ENCODE measurements at places on chromosomes 3 and 15.

GRCh38 chr3:20701641-20702040 is 515.6 kb upstream of the SGO1 start:
- no peak for DNase-seq

- DNase-seq: no peak
These were observed 443.3 kb downstream of the MAGI1 start for GRCh38 chr3:65595222-65596028.

DNA sequence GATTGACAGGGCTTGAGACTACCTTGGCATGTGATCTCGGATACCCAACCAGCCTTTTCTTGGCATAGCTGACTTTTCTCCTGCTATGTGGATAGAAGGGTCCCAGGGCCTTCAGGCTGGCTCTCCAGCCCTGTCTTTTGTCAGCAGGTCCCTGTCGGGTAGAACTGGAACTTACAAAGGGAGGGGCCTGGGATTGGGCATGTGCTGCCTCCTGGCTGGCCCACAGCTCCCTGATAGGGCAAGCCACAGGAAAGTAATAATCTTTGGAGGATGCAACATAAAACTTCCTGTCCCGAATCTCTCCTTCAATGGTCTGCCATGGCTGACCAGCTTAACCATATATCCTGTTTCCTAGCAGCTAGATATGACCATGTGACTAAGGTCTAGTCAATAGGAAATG is 89.1 kb downstream of the ABHD5 start:
- DNase-seq: no peak

GRCh38 chr15:70586241-70586640 is 177.1 kb downstream of the UACA start:
- no peak for DNase-seq

DNA sequence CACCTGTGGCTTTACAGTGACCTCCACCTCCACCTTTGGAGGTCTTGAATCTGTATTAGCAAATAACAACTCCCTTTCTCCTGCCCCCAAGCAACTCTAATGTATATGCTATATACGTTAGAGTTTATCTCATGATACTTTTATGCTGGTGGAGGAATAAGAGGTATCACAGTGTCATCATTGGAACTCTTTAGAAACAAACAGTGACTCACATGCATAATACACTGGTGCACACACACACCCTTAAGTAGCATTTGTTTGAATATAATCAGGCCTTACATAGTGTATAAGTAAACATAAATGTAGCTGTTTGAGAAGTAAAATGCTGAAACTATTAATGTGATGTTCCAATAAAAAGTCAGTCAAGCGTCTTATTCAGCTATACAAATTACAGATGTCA is 280.2 kb upstream of the C2CD4B start:
- no peak for DNase-seq

GRCh38 chr15:28264166-28264565 is 57.8 kb downstream of the HERC2 start:
- no peak for DNase-seq

DNA sequence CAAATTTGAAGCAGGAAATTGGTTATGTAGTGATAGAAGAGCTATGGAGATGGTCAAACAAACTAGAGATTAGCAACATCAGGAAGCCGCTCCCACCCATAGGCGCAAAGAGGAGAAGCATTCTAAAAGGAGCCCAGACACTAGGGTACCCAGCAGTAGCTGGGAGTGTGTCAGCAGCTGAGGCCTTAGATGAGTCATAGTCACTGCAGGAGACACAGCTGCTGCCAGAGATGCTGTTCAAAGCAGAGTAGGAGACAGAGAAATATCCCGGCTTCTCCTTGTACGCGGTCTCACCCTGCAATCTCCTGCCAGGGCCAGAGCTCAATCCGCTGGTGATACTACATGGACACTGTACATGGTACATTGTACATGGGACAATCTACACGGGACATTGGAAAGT is 61.9 kb downstream of the VGLL3 start:
- DNase-seq: no peak

DNA sequence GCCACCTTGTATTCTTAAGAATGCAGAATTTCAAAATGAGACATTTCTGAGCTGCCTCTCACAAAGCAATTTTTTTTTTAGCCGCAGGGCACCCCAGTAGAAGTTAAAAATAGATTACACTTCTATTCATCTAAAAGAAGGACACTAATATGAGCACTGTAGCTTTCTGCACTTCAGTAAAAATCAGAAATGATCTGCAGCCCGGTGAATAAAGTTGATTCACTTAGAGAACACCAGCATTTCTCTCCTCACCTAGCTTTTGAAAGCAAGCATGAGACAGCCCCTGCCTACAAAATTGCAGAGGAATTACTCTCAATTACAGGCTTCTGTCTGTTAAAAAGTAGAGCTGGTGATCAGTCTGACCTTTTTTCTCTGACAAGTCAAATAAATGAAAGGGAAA is 1062.4 kb downstream of the FHIT start:
- no peak for DNase-seq

GRCh38 chr3:37204314-37204713 is 29.9 kb upstream of the LRRFIP2 start:
- no peak for DNase-seq

- DNase-seq: peak; percentile 4
These were observed 60.2 kb downstream of the PLXNA1 start for GRCh38 chr3:127043041-127043641.

DNA sequence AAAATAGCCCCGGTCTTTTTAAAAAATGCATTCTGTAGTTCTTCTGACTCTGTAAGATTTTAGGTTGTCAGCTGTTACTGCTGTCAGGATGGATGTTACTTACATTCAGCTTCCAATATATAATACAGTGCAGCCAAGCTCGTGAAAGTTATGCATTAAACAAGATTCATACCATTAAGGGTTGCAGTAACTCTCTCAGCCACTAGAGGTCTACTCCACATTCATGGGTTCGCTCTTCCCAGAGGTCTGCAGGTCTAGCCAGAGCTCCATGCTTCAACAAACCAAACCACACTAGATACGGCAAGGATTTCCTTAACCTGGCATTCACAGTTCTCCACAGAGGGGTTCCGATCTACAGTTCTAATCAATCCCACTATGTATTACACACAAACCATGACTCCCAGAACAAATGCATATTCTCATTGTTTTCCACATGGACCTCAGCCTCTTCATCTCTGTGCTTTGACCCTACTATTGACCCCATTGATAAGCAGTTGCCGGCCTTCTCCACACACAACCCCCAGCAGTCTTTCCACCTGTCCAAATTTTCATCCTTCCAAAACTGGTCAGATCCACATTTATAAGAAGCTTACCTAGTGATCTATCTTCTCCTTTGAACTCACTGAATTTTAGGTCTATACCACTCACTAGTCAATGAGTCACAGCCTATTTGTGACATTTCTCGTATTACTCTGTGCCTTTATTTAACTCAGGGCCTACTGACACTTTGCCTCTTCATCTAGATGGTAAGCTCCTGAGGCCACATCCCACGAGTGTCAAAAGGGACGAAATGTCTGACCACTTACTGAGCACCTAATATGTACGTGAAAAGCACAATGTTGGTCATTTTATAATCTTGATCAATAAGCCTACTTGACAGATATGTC is 33.7 kb downstream of the RORA start:
- DNase-seq: no peak

- DNase-seq: no peak
These were observed 60.5 kb upstream of the LRTM1 start for GRCh38 chr3:54988302-54988837.

GRCh38 chr3:172102883-172103310 is 63.5 kb downstream of the FNDC3B start:
- DNase-seq: no peak

DNA sequence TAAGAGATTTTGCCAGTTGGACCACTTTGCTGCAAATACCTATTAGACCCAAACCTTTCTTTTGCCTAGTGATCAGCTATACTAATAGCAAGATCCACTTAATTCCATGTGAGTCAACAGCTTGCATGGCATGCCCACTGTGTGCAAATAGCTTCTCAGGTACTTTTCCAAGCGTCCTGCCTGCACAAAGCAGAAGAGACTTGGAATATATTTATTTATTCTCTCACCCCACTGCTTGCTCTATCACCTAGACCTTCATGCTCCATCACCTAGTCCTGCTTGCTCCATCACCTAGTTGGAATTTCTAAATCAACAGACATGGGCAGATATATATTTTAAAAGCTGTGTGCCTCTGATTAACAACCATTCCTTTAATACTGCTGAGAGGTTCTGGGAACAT is 47.6 kb downstream of the MBNL1 start:
- no peak for DNase-seq

DNA sequence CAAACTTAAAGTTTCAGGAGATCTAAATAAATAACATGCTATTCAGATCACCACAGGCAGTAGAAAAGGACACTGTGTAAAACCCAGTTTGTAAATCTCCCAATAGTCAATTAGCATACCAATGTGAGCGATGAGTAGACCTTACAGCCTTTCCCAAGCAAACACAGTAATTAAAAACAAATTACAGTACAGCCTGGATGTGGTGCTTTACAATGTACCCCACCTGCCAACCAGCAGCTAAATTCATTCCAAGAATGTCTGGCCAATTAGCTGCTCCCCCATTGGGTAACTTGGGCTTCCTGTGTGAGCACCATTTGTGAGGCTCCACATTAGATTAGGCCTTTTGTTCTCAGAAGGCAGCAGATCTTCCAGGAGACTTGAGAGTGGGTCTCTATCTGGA is 635.0 kb downstream of the TBL1XR1 start:
- DNase-seq: no peak

DNA sequence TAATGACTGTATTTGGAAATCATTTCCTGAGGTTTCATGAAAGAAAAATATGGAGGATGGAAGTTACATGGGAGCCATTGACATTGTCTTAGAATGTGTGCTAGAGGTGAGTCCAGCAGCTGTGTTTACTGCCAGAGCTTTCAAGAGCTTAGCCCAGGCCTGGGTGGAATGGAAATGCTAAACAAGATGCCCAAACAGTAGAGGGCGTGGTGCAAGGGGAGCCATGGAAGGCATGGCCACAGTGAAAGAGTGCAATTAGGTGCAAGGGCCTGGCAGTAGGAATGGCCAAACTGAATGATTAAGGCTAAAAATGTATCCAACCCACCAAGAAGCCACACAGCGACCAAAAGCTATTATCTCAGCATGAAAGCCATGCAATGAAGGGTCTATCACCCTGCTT is 257.7 kb upstream of the NR2F2 start:
- DNase-seq: no peak

DNA sequence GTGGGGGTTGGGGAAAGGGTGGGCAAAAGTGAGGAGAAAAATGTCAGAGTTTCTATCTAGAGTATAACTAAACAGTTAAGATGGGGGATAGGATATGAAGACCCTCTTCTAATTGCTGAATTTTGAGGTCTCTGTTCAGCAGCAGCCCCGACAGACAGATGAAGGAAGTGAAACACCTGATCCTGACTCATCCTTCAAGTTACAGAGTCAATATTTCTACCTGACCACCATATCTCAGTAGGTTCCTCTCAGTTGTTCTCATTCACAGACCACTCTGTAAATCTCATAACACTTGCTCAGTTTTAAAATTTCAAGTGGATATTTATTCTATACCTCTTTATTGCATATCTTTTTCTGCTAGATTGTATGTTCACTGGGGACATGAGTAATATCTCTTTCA is 69.5 kb downstream of the CCDC54 start:
- no peak for DNase-seq

DNA sequence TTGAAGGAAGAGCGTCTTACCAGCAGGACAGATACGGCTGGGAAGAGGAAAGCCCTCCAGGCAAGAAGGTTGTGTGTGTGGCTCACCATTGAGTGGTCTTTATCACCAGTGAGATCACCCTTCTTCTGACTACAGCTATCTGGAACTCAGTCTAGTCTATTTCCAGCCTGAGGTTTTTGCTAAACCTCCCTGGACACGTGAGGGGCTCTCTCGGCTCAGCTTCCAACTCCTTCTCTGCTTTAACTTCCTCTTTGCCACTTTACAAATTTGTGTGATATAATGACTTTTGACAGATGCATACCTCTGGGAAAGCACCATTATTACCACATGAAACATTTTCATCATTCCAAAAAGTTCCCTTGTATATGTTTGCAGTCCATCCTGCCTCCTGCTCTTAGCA is 15.3 kb upstream of the ROPN1 start:
- DNase-seq: no peak

GRCh38 chr3:166900866-166901577 is 479.1 kb downstream of the ZBBX start:
- DNase-seq: no peak

DNA sequence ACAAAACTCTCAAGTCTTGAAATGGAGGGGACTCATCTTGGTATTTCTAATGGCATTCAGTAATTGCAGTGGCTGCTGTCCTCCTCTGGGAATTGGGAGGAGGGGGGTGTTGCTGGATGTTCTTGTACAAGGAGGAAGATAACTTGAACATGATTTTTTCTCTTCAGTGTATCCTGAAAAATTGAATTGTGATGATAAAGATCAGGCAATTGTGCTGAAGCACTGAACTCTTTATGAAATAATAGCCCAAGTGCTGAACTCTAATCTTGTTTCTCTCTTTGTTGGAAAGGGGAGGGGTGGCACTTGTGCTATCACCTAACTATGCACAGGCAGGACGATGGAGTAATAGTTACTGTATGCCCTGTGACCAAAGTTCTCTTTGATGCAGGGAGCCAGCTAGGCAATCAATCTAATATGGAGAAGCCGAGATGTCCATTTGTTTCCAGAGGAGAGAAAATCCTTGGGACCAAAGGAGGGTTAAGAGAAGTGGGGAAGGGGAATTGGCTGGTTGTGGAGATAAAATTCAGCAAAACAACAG is 68.1 kb upstream of the ATP2C1 start:
- no peak for DNase-seq

DNA sequence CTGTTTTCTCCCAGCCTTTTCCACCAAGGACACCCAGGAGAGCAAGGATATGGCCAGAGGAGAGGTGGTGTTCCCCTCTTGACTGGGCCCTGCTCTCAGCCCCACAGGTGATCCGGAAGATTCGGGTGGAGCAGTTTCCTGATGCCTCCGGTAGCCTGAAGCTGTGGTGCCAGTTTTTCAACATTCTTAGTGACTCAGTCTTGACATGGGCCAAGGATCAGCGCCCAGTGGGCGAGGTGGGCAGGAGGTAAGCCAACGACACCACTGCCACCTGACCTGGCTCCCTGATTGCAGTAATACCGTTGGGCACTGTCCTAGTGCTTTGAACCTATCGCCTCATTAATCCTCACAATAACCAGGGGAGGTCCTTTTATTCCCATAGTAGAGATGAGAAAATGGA is 25.3 kb upstream of the SLC28A1 start:
- no peak for DNase-seq

DNA sequence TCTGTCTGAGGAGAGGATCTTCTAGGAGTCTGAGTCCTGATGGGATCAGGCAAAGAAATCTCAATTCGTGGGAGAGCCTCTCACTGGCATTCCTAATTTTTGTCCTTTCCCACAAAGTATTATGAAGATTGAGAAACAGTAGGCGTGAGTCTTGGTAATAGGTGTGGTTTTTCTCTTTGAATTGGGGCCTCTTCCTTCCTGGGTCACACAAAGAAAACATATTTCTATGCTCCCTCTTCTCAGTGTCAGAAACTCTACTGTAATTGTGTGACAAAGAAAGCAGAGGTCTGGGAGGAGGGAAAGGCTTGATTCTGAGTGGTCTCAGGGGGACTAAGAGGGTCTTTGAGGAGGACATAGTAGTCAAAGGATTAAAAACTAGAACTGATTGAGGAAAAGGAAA is 6.0 kb downstream of the GABRR3 start:
- no peak for DNase-seq

- DNase-seq: no peak
These were observed 81.5 kb downstream of the C3orf70 start for GRCh38 chr3:185071287-185071800.

All from activated T-cell treated with anti-CD3 and anti-CD28 coated beads, Interleukin-2, amount 50 U/mL, for 1 hour (primary cell).